ENCODE measurements at places on chromosomes 6 and 20.

GRCh38 chr6:108561742-108562502 lies 1.2 kb downstream of the FOXO3 start:
- DNase-seq = no peak

- no peak for DNase-seq
Measured at GRCh38 chr6:47376930-47377329, 67.2 kb upstream of the TNFRSF21 start.

DNA sequence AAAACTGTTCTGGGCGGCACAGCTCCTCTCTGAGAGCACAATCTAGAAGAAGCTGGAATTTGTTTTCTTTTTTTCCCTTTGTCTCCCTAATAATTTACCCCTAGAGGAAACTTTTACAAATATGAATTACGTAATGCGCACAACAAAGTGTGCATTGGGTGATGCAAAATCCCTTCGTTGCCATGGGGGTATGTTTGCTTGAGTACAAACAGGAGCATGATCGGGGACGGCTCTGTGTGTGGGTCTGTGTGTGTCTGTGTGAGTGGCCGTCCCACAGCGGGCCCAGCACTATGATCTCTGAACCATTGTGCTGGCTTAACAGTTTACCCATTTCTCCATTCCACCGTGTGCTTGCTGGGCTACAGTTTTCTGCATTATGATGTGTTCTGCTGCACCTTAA lies 278.2 kb downstream of the CDC5L start:
- DNase-seq = no peak

DNA sequence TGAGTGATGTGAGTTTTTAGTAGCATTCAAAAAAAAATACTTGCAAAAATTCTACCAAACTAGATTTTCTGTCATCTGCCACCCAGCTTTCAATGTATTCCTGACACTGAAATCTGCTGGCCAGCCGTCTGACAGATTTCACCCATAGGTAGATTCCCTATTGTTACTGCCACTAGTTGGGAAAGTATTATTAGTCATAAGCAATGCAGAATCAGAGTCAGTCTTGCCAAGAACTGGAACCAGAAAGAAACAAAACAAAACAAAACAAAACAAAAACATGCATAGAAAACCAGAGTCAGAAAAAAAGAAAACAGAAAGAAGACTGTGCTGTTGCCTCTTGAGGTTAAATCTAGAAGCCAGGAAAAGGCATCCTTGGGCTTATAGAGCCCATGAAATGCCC lies 293.1 kb upstream of the KCNQ5 start:
- no peak for DNase-seq

GRCh38 chr6:13212096-13212495 lies 116.2 kb downstream of the TBC1D7 start:
- no peak for DNase-seq

- no peak for DNase-seq
Measured at GRCh38 chr6:84601366-84601765, 163.0 kb downstream of the TBX18 start.

GRCh38 chr20:16392346-16392745 lies 180.9 kb downstream of the KIF16B start:
- no peak for DNase-seq

- no peak for DNase-seq
Measured at GRCh38 chr6:83853178-83854000, at the start of gene RIPPLY2. Gene RIPPLY2 (plus strand): TSS chr6:83853360. CDS start chr6:83853417, 57 bp downstream.

DNA sequence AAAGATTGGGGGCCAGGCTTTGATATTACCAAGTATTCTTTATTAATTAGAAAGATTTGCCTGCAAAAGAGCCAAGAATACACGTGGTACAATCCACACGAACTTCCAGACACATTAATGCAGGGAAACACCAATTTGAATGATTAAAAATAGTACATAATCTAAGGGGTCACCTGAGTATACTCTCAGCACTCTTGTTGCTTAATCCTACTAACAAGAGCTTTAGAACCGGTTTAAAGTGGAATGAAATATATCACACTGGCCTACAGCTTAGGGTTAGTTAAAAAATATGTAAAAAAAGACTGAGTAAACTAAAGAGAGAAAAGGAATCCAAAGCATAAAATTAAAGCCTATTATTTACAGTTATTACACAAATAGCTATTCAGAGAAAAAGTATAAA lies 49.0 kb downstream of the COL9A1 start:
- no peak for DNase-seq

DNA sequence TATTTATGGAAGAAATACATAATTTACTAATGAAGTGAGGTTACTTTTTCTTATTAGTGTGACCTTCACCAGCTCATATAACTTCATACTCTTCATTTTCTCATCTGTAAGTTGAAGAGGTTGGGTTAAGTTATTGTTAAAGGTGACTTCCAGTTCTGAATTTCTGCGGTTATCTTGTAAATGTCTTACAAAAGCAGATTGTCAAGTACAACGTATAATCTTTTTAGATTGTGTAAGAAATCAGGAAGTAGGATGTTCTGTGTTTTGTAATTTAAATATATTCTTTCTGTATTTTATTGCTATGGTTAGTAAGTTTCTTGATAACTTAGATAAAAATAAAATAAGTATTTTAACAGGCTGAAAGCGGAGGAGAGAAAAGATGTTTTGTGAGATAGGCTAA lies 12.0 kb downstream of the WTAP start:
- no peak for DNase-seq

DNA sequence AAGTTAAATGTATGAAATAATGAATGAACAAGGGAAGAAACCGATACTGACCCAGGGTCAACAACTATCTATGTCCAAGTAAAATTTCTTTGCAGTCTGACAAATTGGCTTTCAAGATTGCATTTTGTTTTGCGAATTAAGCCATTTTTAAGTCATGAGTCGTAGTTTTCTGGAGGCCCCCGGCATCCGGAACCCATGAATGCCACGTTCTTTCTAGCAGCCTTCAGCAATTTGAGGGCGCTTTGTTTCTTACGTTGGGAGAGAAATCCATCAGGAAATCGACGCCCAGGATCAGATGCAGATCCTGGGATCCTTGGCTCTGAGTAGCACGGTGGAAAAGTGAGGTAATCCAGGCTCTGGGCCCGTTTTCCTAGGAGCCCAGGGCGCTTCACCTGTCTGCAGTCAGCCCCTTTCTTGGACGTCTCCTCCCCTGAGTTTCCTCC lies 309 bp upstream of the ABRACL start:
- DNase-seq = no peak

GRCh38 chr6:43825187-43826115 lies 55.4 kb downstream of the VEGFA start:
- no peak for DNase-seq

- DNase-seq = no peak
Measured at GRCh38 chr20:25624500-25624939, 706 bp upstream of the NANP start.

DNA sequence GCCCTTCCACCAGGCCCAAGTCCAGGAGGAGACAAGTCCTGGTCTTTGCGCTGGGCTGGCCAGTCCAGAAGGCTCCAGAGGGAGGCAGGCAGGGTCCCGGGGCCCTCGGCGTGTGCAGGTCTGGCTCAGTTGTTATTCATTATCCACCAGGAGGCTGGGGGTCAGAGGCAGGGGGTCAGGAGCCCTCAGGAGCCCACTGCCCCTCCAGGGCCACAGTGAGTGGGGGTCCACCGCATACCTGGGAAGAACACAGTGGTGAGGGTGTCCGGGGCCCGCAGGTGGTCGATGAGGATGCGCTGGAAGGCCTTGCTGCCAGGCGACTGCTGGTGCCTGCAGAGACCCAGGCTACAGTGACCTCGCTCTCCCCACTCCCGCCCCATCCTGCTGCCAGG lies 4.4 kb upstream of the C20orf144 start:
- DNase-seq = no peak

- no peak for DNase-seq
Measured at GRCh38 chr6:74604279-74604678, 601.6 kb downstream of the COL12A1 start.

DNA sequence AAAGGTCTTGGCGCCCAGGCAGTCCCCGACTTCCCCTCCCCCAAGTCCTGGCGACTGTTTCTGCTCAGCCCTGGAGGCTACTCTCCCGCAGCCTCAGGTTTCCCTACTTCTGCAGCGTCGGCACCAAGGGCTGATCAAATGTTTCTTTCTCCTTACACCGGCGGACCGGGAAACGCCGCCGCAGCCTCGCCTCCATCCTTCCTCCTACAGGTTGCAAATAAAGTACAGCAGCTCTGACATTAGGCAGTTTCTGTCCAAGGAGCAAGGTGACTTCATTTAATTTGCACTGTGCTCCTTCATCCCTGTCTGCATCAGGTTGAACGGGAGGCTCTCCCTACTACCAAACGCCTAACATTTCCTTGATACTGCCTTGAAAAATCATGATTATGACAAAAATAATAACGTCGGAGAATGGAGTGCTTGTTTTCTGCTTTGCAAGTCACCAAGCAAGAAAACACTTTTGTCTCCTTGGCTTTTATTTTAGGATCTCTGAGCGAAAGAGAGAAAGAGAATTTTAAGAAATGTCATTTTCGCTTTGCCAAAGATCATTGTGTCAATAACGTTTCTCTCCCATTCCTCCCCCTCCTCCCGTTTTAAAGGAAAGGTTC lies 1.0 kb downstream of the CLIC5 start:
- no peak for DNase-seq

DNA sequence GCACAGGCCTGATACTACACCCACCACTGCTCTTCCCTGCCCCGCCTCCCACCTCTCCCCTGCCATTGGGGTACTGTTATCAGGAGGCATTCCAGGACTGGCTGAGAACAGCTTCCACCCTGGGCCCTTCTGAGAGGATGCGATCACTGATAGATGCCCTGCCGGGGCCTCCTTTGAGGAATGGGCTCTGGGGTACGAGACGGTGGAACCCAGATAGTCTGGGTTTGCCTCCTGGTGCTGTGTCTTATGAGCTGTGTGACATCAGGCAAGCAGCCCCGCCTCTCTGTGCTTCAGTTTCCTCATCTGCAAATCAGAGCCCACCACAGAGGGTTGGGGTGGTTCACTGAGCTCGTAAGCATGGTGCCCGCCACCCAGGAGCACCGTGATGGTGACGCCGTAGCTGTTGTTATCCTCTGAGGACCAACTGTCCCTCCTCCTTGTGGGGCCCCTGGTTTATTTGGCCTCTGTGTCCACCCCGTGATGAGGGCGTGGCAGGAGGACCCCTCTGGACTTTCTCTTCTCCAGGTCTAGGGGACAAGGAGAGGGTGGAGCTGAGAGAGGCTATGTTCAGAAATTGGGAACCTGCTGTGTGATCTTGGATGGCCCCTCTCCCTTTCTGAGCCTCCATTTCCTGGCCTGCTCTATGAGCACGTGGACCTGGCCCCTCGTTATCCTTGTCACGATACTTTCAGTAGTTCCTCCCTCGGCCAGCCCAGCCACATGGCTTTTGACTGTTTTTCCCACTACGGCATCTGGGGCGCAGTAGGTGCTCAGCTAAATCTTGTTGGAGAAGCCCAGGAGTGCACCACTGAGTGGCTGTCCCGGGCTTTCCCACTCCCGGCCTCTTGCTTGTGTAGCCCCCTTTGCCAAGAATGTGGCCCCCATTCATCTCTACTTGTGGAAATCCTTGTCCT lies 18.3 kb downstream of the SRC start:
- no peak for DNase-seq

- DNase-seq = no peak
Measured at GRCh38 chr6:84220809-84221409, 6.5 kb downstream of the CEP162 start.

DNA sequence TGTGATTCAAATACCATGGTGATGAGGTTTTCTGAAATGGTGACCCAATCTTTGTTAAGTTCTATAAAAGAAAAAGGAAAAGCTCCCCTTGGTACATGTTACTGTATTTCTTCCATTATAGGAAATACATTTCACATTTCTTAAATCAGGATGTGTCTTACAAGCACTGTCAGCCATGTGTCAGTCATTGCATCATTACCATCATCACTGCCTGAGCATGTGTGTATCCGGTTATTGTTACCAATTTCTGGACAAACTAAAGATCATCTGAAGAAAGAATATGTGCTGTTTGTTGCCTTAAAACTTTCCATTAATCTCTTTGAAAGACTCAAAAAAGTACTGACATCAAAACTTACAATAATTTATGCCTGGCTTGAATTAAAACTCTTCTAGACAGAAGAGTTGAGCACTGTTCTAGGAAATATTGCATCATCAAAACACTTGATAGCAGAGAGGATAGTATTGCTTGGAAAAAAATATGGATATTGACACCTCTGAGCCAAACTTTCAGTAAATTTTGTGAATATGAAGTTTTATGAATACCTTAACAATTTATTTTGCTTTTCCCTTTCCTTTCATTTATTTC lies 7.1 kb upstream of the TSPYL1 start:
- DNase-seq = no peak

GRCh38 chr20:668050-668449 lies 7.6 kb downstream of the SCRT2 start:
- DNase-seq = no peak

GRCh38 chr20:63955827-63956663 lies at the start of gene UCKL1:
Gene UCKL1 (minus strand): TSS chr20:63956416. CDS start chr20:63956372, 44 bp downstream.
- DNase-seq = peak; percentile 78

DNA sequence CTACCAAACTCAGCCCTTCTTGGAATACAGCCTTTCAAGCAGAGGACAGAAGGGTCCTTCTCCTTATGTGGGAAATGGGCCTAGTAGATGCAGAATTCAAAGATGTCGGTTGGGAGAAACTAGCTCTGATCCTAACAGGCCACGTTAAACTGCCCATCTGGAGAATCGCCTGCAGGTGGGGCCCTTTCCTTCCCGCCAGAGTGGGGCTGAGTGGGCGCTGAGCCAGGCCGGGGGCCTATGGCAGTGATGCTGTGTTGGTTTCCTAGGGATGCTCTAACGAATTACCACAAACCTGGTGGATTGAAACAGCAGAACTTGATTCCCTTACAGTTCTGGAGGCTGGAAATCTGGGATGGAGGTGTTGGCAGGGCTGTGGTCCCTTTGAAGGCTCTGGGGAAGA lies 9.1 kb downstream of the MAPK13 start:
- no peak for DNase-seq

GRCh38 chr6:115570331-115570730 lies 490.4 kb downstream of the FRK start:
- no peak for DNase-seq

DNA sequence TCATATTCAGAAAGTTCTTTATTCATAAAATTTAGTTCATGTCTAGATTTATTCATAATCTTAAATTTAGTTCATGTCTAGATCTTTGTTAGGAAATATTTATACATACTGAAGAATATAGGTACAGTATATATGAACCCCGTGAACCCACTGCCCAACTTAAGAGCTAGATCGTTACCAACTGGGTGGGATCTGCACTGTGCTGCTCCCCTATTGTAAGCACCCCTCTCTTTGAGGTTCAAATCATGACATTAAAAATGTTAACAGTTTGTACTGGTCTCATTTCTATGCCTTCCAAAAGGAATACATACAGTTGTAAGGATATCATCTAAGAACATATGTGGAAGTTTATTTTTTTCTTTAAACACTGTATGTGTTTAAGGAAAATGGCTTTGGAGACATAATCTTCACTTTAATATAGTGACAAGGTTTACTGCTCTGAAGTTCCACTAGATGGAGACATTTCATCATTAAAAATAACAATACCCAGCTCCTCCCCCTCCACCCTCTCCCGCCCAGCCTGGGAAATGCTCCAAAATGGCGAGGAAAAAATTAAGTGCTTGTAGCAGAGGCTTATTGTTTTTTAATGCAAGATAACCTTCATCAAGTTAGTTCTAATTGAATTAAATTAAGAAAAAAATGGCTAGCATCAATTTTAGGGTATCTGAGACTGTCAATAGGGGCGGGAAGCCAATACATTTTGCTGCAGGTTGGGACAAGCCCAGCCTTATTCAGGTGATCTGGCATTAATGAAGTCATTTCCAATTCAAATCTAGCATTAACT lies 104.1 kb upstream of the TRAF3IP2 start:
- DNase-seq = peak; percentile 54
